Spleen (tissue), 13 donors: ENCODE measurements at places on chromosomes 3 and 15. TPM values are rescaled to one million over a fixed set of nuclear protein-coding genes. Genes with fewer than 3 reads are reported as not detected.

Gene TMEM158
- 0.99 TPM for polyA plus RNA-seq

Gene RGMA
- 2.0 TPM for polyA plus RNA-seq

Gene BRPF1
- polyA plus RNA-seq = 9.3 TPM

Gene FAM81A
- polyA plus RNA-seq = 3.0 TPM

Gene GNAT1
- not detected for polyA plus RNA-seq

Gene CLDN16
- polyA plus RNA-seq = 0.07 TPM

Gene DNAH12
- 0.26 TPM for polyA plus RNA-seq

Gene PLSCR5
- not detected for polyA plus RNA-seq

Gene LRRC3B
- not detected for polyA plus RNA-seq

Gene COMMD4
- polyA plus RNA-seq = 92.0 TPM

Gene LRRC34
- 2.7 TPM for polyA plus RNA-seq

Gene NANOGP8
- polyA plus RNA-seq = not detected

Gene ARPP21
- 0.12 TPM for polyA plus RNA-seq

Gene DTX3L
- 24.8 TPM for polyA plus RNA-seq

Gene TSPAN3
- 160 TPM for polyA plus RNA-seq

Gene PP2D1
- polyA plus RNA-seq = not detected

Gene GOLGA6L26
- not detected for polyA plus RNA-seq

Gene GPX1
- polyA plus RNA-seq = 360 TPM

Gene UACA
- 62.9 TPM for polyA plus RNA-seq

Gene DLL4
- polyA plus RNA-seq = 2.3 TPM
